ENCODE measurements at places on chromosomes 6 and 20. TPM values are rescaled to one million over a fixed set of nuclear protein-coding genes. Genes with fewer than 3 reads are reported as not detected.

Gene BPIFA1
- total RNA-seq: not detected

Gene OPN5
- not detected for total RNA-seq

DNA sequence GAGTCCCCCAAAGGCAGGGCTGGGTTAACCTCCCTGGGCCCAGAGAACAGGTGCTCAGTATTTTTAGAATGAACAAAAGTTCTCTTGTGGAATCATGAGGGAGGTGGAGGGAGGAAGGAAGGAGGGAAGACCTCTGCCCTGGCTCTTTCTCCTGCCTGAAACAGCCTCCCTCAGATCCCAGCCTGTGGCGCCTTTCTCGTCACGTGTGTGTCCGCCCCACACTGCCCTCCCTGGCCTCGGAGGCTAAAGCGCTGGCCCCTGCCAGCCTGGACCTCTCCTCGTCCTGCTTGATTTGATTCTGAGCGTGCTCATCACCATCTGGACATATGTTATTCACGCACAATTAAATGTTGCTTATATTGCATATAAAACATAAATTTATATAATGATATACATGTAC is 40.9 kb downstream of the PHACTR3 start:
- DNase-seq: no peak
- peaks cover 11% of the 10 kb centered on the region for H3K27me3 ChIP-seq
- no peak overlapping the region for H3K4me3 ChIP-seq
- no peak overlapping the region for H3K27ac ChIP-seq
- H3K4me1 ChIP-seq: no peaks in the 10 kb centered on the region
- no peaks in the 10 kb centered on the region for H3K36me3 ChIP-seq

Gene ORC3
- 11.0 TPM for total RNA-seq

Gene SMLR1
- not detected for total RNA-seq

Gene SOX18
- total RNA-seq: 8.7 TPM

Gene VSTM2L
- total RNA-seq: 1.4 TPM

GRCh38 chr6:46730921-46731461 is 4.2 kb downstream of the PLA2G7 start:
- no peak overlapping the region for H3K4me3 ChIP-seq
- H3K27ac ChIP-seq: no peak overlapping the region
- no peaks in the 10 kb centered on the region for H3K36me3 ChIP-seq
- DNase-seq: no peak
- H3K4me1 ChIP-seq: peaks cover 17% of the 10 kb centered on the region
- H3K27me3 ChIP-seq: peaks cover 10% of the 10 kb centered on the region

DNA sequence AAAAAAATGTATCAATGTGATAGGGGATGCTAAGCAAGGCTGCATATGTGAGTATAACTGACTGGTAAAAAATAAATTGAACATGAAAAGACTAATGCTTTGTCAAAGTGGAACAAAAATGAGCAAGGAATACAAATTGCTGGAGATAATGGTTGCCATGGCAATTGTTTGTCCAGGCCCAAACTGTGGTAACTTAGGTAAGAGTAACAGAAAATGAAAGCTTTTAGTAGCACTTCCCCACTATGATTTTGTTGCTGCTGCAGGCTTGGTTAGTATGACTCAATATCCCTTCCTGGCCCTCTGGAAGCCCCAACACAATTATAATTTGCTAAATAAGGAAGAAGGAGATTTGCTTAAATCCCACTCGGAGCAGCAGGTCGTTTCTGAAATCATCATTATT is 577.1 kb downstream of the DOK5 start:
- H3K36me3 ChIP-seq: no peaks in the 10 kb centered on the region
- H3K27ac ChIP-seq: no peak overlapping the region
- no peak overlapping the region for H3K4me3 ChIP-seq
- DNase-seq: no peak
- no peaks in the 10 kb centered on the region for H3K4me1 ChIP-seq
- H3K27me3 ChIP-seq: no peaks in the 10 kb centered on the region

DNA sequence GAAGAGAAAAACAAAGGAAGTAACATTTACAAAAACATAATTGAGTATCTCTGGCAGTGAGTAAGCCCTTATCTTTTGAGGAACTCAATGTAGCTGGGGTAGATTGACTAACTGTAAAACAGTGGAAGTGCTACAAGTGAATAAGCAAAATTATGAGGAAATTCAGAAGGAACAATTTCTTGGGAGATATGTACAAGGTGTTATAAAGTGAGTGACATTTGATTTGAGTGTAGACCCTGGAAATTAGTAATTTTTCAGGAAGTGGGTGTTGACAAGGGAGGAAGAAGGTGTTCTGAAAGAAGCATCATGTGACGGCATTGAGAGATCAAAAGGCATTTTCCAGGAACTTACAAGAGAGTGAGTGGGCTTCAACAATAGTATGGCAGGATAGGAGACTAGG is 22.2 kb downstream of the XRN2 start:
- peaks cover 33% of the 10 kb centered on the region for H3K4me1 ChIP-seq
- DNase-seq: no peak
- H3K4me3 ChIP-seq: no peak overlapping the region
